K562 (cell line): ENCODE measurements at places on chromosomes 2 and 18. TPM values are rescaled to one million over a fixed set of nuclear protein-coding genes. Genes with fewer than 3 reads are reported as not detected.

DNA sequence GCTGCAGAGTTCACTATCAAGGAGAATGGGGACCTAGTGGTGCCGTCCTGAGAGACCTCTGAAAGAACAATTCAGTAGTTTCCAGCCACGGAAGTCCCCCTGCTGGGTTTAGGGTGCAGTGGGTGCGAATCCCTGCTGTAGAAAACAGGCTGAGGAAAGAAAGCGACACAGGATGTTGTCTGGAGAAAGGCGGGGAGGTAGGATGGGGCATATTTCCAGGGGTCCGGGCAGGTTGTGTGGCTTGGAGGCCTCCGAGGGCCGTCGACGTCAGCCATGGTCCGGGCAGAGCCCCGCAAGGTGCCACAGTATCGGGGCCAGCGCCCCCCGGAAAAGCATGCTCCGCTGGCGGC, 807 bp upstream of the CREB1 start:
- DNase-seq, result peak; percentile 29

The TTC21B gene
- total RNA-seq, result 17.2 and 20.8 TPM in 2 replicates

DNA sequence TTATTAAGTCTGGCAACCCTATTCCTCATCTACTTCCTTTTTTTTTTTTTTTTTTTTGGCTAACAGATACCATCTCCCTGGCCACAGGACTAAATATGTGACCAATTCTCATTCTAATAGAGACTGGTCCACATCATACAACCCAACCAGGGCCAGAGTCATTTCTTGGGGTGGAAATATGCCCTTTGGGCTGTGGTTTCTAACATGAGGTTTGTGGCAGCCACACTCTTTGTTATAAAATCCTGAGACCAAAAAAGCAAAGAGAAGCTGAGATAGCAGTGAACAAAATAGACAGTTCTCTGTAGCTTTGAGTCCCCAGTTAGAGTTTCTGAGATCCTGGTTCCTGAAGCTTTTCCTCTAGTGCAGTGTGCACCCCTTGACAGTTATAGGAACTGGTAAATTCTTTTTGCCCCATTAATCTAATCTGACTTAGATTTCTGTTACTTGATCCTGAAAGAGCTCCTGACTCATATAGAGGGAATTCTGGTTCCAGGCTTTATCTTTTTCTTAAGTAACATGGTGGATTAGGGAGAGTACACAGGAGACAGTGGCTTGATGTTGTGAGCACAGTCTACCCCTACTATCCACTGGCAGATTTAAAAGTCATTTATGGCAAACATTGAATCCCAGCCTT, 86.8 kb downstream of the MAIP1 start:
- DNase-seq, result no peak

DNA sequence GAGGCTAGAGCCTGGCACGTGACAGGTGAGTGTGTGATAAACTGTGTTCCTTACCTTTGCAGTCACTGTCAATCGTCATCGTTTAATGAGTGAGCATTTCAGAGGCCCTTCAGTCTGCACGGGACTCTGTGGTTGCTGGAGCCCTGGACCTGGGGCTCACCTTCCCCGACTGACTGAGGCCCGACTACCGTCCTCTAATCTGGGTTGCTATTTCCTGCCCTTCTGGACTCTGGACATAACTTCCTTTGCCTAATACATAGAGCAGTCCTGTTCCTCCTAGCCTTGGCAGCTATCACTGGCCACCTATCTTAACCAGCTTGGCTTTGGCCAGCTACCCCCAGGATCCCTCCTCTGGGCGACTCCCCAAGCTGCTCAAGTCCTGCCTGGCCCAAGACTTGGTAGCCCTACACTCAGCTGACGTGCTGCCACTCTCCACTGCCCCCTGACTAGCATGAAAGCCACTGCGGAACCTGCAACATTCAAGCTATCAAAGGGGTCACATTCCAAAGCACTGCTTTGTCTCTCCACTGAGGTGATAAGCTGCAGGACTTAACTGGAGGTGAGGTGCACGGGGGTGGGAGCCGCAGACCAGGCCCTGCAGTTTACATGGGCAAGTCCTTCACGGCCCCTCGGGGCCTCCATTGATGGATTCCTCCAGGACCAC, 11.1 kb upstream of the RAB17 start:
- no peak for DNase-seq

The FRZB gene
- total RNA-seq, result not detected in 2 replicates

DNA sequence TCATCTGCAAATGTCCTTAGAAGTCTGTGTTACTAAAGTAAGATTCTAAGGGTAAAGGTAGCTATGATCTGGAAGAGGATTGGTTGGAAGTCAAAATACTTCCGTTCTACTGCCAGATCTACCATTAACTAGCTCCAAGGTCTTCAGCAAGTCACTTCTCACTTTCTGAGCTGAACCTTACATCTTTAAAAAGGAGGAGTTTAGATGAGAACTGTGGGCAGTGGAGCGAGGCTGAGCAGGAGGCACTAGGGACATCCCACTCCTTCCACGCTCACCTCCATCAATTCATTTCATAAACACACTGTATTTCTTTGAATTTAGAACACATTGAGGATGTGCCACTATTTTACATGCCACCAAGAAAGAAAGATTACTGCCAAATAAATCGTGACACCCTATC, 143.0 kb downstream of the ABCA12 start:
- no peak for DNase-seq

DNA sequence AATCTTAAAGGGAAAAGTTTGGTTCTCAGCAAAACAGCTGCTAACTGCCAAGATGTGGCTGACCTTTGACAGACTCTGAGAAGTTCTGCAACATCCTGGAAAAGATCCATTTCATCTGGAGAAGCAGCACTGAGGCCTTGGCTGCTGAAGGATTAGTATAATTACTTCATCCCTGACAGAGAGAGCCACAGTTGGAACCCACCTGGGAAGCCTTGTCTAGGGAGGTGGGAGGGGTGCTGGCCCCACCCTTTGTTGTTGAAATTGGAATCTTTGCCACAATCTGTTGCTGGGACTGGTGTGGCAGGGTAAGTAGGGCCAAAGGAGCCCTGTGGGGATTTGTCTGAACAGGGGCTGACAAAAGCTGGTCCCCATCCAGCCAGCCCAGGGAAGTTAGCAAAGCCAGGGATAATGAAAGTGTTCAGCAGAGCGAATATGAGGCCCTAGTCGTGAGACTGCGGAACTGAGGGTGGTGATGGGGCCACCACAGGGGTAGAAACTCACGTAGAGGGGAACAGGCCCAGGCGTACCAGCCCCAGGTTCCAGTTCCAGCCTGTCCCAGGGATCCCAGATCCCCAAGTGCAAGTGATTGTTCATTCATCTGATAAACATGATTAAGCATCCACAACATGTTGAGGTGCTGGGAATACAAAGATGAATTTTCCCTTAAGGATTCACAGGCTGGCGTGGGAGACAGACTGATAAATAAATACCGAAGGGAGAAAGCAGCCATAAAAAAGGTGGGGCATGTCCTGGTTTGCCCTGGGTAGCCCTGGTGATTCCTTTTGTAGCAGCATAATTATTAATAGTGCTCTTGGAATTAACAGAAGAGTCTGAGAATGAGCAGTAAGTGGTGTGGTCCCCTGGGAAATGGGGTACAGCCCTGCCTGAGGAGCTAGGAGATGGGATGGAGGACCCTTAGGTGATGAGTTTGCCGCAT, 60.0 kb downstream of the MYO1B start:
- DNase-seq, result no peak

The VWC2L gene
- not detected in 2 replicates for total RNA-seq

DNA sequence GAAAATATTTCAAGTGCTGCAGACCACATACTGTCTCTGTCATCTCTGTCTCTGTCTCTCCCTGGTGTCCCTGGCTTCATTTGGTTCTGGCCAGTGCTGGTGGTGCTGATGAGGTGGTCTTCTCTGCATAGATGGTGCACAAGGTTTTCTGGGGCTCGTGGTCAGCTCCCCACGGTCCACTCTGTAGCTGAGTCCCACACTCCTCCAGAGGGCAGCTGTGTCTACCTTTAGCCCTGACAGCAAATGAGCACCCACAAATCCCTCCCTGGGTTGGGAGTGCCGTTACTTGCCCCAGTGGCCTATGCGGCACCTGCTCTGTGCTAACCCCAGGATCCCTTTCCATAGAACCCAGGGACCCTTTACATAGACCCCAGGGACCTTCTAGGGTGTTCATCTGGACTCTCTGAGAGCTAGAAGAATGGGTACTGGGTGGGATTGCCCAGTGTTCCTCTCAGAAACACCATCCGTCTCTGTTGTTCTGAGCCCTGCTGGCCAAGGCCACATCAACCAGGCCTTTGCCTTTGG, 129.3 kb downstream of the CAPN13 start:
- no peak for DNase-seq

The SFT2D3 gene
- 8.8 and 9.9 TPM in 2 replicates for total RNA-seq

GRCh38 chr2:181178823-181179412, 198.5 kb downstream of the UBE2E3 start:
- peak; percentile 26 for DNase-seq

GRCh38 chr2:16666449-16666801, 791 bp upstream of the CYRIA start:
- no peak for DNase-seq

The CACNB4 gene
- 0.04 and 0.16 TPM in 2 replicates for total RNA-seq

- DNase-seq, result no peak
Observed at GRCh38 chr2:75174981-75175380, 24.3 kb downstream of the TACR1 start.

- DNase-seq, result no peak
Observed at GRCh38 chr2:102313950-102314349, 2.6 kb downstream of the IL1RL1 start.

The TRABD2A gene
- total RNA-seq, result 0.31 and 0.33 TPM in 2 replicates

DNA sequence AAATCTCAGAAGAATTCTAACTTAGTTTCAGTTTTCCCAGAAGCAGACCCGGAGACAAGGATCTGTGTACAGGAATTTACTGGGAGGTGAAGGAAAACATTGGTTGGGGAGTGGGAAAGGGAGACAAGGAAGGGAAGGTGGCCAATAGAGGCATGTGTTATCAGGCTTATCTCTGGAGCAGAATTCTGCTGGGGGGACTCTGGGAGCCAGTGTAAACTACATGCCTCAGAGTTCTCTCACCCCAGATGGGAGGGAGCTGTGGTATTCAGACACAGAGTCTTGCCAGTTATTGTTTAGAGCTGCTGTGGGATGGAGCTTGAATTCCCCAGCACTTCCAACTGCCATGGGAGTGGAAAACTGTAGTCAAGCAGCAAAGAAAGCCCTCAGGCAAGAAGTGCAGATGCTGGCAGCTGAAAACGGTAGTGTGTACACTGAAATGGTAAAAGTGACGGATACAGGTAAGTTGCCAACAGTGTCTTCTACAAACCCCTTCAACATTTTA, 19.0 kb downstream of the DNPEP start:
- DNase-seq, result no peak

DNA sequence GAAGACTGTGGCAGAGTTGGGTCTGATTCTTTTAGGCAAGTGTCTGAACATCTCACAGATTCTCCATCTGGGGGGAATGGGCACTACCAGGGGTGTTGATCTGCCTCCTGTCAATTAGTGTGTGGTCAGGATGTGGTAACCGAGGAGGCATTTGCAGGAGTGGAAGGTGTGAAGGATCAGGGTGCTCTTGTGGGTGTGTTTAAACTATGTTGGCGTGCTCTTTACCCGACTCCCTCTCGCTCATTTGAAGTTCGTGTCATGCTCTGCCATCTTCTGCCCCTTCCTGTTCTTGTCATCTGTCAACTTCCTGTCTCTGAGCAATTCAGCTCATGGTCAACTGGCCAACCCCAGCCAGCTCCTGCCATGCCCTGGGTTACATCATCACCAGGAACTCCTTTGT, 107.9 kb downstream of the RTN4 start:
- no peak for DNase-seq

DNA sequence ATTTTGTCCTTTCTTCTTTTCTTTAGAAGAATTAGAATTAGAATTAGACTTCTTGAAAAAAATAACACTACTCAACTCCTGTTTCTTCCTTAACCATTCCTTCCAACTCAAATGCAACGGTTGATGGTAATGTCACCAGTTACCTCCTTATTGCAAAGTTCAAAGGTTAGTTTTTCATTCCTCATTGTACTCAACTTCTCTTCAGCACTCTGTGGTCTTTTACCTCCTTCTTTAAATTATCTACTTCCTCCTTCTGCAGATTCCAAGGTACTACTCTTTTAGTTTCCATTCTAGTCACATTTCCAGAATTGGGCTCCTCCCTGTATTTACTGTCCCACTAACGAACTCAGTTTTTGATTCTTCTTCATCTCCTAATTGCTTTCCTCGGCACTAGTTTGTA, 700.7 kb downstream of the SATB2 start:
- DNase-seq, result no peak

GRCh38 chr18:13422541-13423147, 204.1 kb downstream of the LDLRAD4 start:
- no peak for DNase-seq

DNA sequence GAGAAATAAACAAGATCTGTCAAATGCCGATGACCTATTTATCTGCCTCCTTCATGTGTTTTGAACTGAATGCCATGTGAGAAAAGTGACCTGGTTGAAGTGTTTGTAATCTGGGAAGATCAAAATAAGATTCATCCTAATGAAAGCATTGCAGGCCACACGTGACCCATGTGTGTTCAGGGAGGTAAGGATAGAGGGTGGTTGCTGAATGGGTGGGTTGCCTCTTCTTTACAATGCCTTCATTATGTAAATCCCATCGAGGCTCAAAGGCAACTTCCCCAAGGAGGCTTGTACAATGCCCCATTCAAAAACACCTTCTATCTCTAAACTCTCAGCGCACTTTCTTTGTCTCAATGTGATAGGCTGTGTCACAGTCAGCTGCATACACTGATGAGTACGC, 273.1 kb downstream of the LRATD1 start:
- no peak for DNase-seq

The PXDN gene
- 0.49 and 0.94 TPM in 2 replicates for total RNA-seq

- no peak for DNase-seq
Observed at GRCh38 chr18:80194874-80195570, 52.3 kb downstream of the PARD6G start.

DNA sequence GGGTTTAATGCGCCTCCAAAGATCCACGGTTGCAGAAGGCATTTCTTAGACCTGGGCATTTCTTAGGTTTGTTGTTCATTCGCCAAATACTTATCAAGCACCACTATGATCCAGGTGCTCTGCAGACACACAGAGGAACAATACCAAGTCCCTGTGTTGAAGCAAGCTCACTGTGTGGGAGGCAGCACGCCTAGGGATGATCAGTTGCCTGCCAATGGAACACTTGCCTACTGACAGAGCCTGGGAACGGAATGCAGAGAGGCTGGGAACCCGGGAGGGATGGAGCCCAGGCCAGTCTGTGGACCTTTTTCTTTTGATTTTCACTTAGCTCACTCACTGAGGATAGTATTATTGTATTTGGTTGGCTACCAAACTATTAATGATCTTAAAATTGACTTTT, 1.9 kb upstream of the GRP start:
- no peak for DNase-seq

The NT5C1B gene
- total RNA-seq, result not detected in 2 replicates

GRCh38 chr2:15957881-15958713, 17.7 kb downstream of the MYCN start:
- no peak for DNase-seq

The DNAH7 gene
- total RNA-seq, result 0.31 and 0.36 TPM in 2 replicates
